ENCODE measurements at places on chromosomes 4 and X.

GRCh38 chrX:11591723-11592346 lies 73.9 kb downstream of the ARHGAP6 start:
- no peak for DNase-seq

GRCh38 chrX:338281-338835 lies 19.8 kb upstream of the GTPBP6 start:
- DNase-seq, result no peak

DNA sequence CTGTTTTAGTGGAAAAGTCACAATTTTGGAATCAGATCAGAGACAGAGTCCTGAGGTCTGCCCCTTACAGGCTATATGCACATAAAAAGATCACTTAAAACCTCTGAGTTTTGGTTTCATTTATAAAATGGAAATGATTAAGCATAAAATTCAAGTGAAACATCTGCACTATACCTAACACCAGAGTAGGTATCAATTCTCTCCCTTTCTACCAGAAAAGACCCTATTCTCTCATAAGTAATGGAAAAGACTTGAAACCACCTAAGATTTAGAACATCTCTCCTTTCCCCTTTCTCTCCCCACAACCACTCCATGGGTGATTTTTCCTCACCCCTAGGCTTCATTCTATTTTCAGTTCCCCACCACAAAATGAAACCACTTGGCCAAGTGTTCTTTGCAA lies 907 bp downstream of the LHFPL1 start:
- no peak for DNase-seq

GRCh38 chr4:40214661-40215418 lies 18.0 kb downstream of the RHOH start:
- no peak for DNase-seq

- no peak for DNase-seq
These were observed 164.9 kb upstream of the AGA start for GRCh38 chr4:177607111-177607573.

GRCh38 chr4:143289370-143289769 lies 47.3 kb upstream of the GAB1 start:
- no peak for DNase-seq

DNA sequence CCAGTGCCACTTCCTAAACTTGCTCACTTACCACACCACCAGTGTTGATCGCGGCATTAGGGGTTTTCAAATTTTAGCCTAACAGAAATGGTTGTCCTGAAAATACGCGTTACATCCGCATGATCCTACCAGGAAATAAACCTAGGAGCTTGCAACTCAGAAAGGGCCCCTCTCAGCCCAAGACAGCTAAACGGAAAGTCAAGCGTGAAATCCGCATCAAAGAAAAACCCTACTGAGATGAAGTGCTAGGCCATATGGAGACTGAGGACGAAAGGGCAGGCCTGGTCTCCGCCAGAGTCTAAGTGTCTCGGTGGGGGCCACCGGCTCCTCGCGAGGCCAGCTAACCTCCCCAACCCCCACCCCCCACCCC lies 626 bp downstream of the YTHDC1 start:
- DNase-seq, result no peak

DNA sequence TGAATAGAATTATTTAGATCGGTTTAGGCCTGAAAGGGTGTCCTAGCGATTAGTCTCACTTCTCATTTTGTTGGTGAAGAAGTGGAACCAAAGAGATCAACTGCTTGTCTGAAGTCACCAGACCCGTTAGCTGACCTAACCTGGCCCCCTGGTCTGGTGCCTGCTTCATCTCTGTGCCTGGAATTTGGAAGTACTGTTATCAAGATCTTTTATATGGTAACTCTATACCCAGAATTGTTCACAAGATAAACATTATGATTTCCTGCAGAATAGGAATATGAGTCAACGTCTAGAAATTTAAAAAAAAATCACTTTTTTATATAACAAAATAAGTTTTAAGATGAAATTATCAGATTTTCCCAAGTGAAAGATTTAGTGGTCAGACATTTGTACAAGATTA lies 37.2 kb downstream of the LRP2BP start:
- DNase-seq, result no peak

DNA sequence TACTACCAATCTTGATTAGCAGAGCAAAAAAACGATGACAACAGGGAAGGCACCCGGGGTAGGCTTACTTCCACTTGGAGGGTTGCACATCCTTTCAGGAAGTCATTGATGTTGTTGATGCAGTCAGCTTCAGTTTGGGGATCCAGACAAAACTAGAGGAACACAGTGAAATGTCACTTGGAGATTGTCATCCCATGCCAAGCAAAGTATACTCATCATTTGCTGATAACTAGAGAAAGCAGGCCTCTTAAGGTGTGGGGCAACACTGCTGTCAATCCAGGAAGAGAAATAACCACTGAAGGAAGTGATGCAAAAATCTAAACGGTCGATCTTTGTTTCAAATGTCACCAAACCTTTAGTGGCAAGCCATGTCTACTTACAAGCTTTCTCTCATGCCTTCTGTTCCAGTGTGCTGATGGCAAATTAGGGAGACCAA lies 1.4 kb downstream of the ARHGEF6 start:
- no peak for DNase-seq

GRCh38 chrX:109967156-109967555 lies 35.8 kb upstream of the TMEM164 start:
- no peak for DNase-seq

DNA sequence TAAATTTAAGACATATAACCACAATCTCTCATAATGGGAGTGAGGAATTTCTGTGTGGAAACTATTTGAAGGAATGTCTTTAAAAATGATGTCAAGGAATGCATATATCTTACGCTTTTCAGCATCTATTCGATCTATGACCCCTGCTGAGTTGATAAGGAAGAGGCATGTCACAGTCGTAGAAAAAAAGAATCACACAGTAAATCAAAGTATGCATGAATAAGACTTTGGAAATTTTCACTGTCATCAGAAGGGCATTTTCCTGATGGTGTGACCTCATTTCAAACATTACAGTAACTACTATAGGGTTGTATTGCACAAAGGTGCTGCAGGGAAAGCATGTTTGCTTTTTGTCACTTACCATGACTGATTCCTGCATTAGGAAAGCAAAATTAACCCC lies 41.5 kb downstream of the REELD1 start:
- no peak for DNase-seq

DNA sequence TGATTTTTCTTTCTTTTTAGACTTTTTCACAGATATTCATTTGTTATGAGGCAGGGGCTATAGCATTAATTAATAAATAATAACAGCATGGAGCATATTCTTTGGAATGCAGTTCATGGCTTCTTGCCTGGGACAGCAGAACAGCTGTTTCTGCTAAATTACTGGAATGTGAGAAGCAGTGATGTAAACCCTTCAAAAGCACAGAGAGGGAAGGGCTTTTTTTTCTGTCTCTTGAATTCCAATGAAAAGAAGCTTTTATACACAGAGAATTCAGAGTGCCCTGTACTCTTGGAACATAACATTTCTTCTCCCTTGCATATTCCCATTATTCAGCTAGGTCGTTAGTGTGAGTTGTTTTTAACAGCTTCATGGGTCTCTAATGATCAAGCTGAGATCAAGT lies 28.5 kb upstream of the ANK2 start:
- DNase-seq, result no peak

- no peak for DNase-seq
These were observed 67.4 kb upstream of the FAM47B start for GRCh38 chrX:34875204-34875603.

- no peak for DNase-seq
These were observed 39.1 kb downstream of the MTNR1A start for GRCh38 chr4:186516287-186516686.

GRCh38 chr4:128355305-128355704 lies 67.7 kb upstream of the PGRMC2 start:
- no peak for DNase-seq

GRCh38 chr4:8199594-8200301 lies 658 bp downstream of the SH3TC1 start:
- no peak for DNase-seq

DNA sequence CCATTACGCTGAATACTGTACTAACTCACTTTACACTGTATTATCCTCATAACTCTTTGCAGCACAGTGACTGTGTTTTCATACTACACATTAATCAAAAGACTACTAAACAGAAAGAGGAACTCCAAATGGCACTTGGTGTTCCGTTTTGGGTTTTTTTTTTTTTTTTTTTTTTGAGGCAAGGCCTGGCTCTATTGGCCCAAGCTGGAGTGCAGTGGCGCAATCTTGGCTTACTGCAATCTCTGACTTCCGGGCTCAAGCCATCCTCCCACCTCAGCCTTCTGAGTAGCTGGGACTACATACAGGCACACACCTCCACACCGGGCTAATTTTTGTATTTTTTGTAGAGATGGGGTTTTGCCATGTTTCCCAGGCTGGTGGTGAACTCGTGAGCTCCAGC lies 10.7 kb downstream of the KLHL8 start:
- DNase-seq, result no peak

DNA sequence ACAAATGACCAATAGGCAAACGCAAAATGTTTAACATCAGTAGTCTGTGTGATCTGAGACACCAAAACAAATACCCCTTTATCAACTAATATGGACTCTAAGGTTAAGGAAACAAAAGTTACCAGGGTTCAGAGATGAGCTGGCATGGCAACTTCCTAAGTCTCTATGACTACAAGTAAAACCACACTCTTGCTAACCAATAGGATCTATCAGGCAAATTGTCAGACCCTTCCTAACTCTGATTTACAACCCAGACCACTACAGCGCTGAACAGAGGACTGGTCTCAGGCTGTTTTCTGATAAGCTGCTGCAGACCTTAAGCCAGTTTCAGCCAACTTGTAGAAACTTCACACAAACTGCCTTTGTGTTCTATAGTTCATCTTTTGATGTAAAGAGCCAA lies 608.0 kb downstream of the TLL1 start:
- DNase-seq, result no peak

- DNase-seq, result no peak
These were observed 222.1 kb downstream of the PARM1 start for GRCh38 chr4:75154994-75155393.

GRCh38 chrX:71493111-71493613 lies 39.7 kb upstream of the OGT start:
- no peak for DNase-seq

DNA sequence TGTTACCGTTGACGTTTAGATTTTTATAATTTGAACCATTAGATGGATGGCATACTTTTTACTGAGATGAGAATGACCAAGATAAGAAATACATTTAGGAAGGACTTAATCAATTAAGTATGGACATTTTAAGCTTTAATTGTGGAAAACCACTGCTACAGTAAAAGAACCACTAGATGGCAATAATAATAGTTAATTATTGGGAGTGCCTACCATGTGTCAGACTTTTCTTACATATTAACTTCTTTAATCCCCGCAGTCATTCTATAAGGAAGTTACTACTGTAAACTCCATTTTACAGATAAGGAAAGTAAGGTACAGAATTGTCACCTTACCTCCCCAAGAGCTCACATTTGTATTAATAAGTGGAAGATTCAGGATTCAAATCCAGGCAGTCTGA lies 48.5 kb upstream of the MYOZ2 start:
- DNase-seq, result no peak

DNA sequence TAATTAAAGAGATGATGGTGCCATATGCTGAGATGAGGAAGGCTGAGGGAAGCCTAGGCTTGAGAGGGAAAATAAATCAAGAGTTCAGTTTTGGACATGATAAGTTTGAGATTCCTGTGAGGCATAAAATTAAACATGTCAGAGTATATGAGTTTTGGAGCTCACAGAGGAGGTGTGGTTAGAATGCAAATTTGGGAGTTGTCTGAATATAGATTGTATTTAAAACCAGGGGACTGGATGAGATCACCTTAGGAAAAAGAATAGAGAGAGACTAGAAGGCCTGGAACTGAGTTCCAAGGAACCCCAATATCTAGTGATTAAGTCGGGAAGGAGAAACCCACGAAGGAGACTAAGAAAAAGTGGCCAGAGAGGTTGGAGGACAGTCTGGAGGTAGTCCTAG lies 65.5 kb downstream of the FRMPD3 start:
- no peak for DNase-seq

DNA sequence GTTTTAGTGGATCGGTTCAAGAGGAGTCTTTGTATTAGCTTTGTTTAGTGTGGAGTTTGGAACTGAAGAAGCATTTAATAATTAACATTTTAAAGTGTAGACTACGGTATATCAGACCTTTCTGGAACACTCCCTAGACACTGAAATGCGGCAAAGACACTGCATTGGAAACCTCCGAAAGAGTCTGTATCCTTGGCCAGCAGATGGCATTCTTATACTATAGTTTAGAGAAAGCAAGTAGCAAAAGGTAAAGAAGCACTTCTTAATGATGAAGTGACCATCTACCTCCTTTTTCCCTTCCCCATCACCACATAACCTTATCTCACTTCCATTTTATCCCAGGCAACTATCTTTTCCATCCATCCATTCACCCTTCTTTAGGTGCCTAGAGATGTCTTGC lies 7.6 kb downstream of the FABP2 start:
- DNase-seq, result peak; percentile 63

GRCh38 chr4:173418639-173419038 lies 19.7 kb upstream of the SCRG1 start:
- no peak for DNase-seq

GRCh38 chrX:139126493-139126892 lies 404.0 kb upstream of the F9 start:
- DNase-seq, result no peak

- DNase-seq, result no peak
These were observed 23.0 kb upstream of the SLC25A4 start for GRCh38 chr4:185119927-185120630.

- DNase-seq, result no peak
These were observed 246.6 kb downstream of the THOC2 start for GRCh38 chrX:123486297-123486696.

DNA sequence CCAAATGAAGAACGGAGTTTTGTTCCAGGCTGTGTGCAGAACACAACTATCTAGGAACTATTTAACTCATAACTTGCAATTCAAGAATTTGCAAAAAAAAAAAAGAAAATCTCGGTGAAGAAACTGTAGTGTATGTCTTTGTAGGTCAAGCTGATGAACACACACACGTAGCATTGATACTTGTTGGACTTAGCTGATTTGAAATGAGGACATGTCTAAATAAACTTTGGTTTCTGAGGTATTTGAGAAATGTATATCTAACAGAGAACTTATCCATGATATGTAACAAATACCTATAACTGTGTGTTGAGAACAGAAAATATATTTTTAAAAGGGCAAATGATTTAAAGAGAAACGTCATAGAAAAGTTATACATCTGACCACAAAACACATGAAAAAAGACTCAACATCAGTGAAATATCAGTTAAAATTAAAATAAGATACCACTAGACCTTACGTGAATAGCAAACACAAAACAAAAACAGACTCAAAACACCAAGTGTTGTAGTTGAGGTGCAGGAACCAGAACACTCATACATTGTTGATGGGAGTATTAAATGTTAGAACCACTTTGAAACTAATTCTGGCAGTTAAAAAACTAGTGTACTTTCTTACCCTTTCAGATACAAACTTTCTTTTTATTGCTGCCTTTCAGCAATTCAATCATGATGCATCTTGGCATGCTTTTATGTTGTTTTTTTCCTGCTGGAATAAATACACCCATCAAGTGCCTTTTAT lies 1535.8 kb upstream of the PCDH10 start:
- DNase-seq, result no peak

DNA sequence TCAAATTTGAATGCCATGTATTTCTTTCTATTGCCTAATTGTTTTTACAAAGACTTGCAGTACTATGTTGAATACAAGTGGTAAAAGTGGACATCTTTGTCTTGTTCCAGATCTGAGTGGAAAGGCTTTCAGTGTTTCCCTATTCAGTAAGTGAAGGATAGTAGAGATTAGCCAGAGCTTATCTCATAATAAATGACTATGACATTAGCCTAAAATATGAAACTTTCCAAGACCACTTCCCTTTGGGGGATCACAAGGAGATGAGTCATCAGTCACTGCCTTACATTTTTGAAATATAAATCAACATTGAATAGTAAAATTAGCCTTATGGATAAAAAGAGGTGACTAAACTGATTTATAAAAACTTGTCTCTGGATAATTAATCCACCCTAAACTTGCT lies 554.1 kb upstream of the MAGEB2 start:
- DNase-seq, result no peak

All from CD8-positive, alpha-beta memory T cell (primary cell).